ENCODE measurements at places on chromosomes 16 and 17.

- no peak for DNase-seq
Observed at GRCh38 chr17:69031839-69032238, 28.9 kb downstream of the ABCA9 start.

DNA sequence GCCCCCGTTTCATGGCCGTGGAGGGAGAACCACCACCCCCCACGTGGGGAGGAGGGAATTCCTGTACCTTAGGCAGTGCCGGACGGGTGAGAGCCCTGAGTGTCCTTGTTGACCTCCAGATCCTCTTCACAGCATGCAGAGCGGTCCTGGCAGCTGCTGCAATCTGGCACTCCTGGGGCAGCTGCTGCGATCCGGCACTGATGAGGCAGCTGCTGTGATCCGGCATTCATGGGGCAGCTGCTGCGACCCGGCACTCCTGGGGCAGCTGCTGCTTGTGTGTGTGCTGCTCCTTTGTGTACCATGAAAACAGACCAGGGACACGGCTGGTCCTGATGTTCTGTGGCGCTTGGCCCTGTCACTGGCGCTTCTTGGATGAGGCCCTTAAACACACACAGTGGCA is 12.8 kb downstream of the ZNF778 start:
- no peak for DNase-seq

GRCh38 chr16:89670496-89671431 is 13.1 kb downstream of the SPATA33 start:
- DNase-seq, result peak; percentile 44

- DNase-seq, result no peak
Observed at GRCh38 chr17:39450051-39450450, 1.0 kb downstream of the MED1 start.

- DNase-seq, result no peak
Observed at GRCh38 chr17:82788206-82789001, 36.5 kb downstream of the TBCD start.
